ENCODE measurements at places on chromosomes 2 and 18.
A peak's percentile ranks its signal among the peaks of the same experiment; 100 is the strongest.

DNA sequence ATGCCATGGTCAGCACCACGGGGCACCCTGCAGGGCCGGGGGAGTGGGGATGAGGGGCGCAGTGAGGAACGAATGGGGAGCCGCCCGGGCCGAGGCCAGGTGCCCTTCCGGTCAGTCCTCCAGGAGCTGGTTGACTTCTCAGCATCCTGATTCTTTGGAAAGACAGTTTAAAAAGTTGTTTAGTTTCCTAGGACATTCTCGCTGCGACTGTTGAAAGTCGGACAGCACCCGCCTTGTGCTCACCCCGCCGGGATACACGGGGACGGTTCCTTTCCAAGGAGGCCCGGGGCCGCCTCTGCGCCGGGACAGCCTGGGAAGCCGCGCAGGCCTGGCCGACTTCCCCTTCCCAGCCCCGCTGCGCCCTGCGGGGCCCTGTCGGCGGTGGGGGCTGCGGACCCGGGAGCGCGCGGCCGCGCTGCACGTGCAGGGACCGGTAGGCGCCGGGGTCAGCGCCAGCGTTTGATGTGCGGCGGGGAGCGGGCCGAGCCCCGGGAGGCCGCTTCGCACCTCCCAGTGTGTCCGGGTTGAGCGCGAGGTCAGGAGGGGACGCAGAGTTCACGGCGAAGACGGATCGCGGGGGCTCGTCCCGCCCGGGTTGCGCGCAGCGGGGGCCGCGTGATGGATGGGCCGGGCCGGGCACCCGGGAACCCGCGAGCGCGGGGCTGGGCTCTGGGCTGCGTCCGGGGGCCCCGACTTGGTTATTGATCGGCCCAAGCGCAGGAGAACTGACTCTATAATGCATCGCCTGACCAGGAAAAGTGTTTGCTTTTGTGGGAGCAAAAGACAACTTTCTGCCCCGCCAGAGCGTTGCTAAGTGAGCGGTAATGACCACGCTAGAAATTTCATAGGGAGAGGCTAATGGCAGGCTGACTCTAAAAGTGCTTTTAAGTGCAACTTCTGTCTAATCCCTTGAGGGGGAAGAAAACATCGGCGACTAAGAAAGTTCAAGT lies 28.0 kb upstream of the SMIM21 start:
- peak; percentile 68 for DNase-seq

DNA sequence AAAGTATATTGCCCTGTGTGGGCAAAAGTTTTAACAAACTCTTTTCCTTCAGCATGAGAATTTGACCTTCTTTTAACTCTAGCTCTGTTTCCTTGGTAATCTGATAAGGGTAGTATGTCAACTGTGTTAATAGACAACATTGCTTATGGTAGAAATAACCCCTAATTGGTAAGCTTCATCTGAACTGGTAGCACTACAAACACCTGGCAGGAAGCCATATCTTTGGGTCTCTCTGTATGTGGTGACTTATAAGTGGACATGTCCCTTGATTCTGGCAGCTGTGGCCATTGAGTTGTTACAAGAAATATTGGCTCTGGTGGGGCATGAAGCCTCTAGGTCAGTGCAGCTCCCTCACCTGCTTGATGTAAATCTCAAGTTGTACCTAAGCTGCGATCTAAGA lies 46.9 kb downstream of the MBD5 start:
- no peak for DNase-seq

DNA sequence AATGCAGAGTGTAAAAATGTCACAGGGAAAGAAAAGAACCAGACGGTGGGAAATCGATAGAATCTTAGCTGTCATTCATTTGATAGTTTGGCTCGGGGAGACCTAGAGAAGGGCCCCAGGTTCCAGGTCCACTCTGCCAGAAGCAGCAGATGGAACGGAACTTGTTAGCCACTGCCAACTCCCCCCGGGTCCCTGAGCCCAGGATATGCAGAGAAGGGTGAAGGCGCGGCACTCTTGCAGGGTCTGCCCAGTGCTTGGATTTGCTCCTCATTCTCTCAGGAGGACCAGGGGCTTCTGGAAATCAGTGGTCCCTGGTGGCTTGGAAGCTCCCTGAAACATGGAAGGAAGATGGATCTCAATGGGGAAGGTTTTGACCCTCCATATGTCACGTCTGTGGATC lies 11.6 kb upstream of the XDH start:
- DNase-seq: no peak

GRCh38 chr2:21392649-21393048 lies 268.9 kb downstream of the TDRD15 start:
- DNase-seq: no peak

- DNase-seq: no peak
Observed at GRCh38 chr2:233429175-233429897, 75.0 kb downstream of the DGKD start.

- DNase-seq: no peak
Observed at GRCh38 chr2:219362524-219363164, 25.1 kb downstream of the DNPEP start.

DNA sequence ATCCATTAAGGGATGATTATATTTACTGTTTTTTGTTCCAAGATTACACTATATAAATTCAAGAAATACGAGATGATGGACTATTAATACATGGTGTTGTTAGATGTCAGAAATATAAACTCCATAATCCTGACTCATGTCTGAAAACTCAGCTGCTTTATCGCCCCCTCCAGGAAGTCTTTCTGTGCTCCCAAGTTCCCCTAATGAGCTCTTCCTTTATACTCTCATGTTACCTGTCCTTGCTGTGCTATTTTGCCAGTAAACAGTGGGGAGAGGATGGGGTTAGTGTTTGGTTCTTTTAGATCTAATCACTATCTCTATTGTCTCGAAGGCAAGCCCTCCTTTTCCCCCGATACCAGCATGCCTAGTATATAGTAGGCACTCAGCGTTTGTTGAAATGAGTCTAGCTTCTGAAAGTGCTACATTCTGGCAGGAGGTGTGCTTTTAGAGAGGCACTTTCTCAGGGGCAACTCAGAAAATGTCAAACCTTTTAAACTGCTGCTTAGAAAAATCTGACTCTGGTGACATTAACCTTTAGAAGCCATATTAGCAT lies 21.4 kb upstream of the BARD1 start:
- DNase-seq: no peak

- DNase-seq: no peak
Observed at GRCh38 chr2:156999661-157000060, 257.8 kb upstream of the GALNT5 start.

GRCh38 chr2:70141902-70142589 lies 48.8 kb downstream of the C2orf42 start:
- peak; percentile 88 for DNase-seq

DNA sequence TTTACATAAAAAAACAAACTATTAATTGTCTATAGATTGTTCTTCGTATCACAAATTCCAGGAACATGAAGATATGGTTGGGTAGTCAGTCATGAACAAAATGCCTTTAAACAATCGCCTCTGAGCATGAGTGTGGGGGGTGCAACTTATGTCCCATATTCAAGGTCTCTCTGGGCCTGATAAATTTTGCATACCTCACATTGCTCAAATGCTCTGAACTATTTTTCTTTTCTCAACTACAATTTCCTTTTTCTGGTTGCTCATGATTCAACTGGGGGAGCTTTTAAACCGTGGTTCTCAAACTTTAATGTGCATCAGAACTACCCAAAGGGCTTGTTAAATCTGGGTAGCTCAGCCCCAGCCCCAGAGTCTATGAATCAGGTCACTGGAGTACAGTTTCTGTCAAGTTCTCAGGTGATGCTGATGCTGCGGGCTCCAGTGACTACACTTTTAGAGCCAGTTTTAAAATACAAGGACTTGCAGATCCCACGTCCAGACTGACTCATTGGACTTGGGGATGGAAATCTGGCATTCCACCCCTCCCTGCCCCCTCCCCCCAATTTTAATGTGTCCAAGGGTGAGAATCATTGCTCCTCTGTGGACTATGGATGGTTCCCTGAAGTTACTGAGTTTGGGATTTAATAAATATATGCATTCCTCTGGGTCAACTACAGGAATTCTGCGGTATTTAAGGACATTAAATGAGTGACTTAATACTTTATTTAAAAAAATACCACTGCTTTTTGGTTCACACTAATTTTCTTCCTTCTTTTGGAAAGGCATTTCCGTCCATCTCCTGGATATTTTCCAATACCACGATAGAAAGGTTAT lies 1.5 kb upstream of the GPD2 start:
- no peak for DNase-seq

- DNase-seq: peak; percentile 90
Observed at GRCh38 chr2:172103471-172104272, 972 bp upstream of the DLX2 start.

DNA sequence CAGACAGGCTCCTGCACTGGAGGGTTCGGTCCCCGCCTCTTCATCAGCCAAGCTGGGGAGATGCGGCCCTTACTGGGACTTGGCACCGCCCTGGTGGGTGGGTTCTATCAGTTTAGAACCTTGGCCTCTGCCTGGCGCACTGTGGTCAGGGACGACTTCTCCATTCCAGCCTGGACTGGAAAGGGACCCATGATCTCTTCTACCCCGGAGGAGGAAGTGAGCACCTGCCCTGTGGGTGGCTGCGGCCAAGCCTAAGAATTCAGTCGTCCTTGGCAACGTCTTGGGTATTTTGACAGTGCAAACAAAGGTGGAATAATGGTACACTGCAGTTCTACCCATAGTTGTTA lies 106.9 kb upstream of the CD302 start:
- no peak for DNase-seq

GRCh38 chr2:43559391-43560230 lies 36.2 kb downstream of the THADA start:
- DNase-seq: no peak

GRCh38 chr2:137847443-137847842 lies 116.8 kb upstream of the HNMT start:
- no peak for DNase-seq
